Suppressor macrophage treated with lipopolysaccharide for 4 hours (primary cell): ENCODE measurements at places on chromosomes 16 and 17.
A peak's percentile ranks its signal among the peaks of the same experiment; 100 is the strongest.

DNA sequence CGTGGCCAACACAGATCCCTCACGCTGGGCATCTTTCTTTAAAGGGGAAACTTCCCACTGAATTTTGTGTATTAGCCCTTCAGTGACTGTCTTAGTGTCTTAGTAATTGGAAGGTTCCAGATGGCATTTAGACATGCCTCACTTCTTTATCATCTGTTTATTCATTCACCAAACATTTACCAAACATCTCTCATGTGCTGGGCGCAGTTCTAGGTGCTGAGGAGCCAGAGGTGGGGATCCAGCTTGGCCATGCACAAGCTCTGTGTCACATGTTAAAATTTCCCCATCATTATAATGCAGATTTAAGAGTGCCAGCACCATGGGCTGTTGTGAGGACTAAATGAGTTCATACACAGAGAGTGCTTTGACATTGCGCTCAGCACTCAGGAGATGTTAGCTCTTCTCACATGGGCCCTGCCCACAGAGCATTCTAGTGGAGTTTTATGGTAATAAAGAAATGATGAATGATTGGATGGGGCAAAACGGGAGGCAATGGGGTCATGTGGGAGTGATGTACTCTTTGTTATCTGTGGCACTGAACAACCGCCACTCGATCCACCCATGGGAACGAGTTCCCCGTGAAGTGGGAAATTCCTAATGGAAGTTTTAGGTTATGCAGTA is 119.7 kb downstream of the SNX29 start:
- DNase-seq: no peak

DNA sequence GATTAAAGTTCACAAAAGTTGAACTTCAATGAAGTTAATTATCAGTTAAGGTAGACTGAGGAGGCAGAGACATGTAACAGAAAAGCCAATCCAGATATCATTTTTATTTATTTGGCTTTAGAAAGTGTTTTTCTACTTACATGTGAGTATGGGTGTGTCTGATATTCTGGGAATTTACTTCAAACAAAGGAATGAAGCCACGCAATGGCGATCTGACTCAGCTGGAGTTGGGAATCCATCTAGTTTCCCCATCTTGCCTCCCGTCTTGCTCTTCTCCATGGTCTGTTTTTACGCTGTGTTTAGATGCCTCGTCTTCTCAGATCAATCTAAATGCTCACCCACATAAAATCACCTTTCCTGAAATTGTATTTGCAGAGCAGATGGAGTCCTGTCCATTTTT is 1.7 kb upstream of the KCNJ16 start:
- DNase-seq: no peak

GRCh38 chr17:28097901-28098300 is 55.4 kb downstream of the NLK start:
- DNase-seq: no peak

GRCh38 chr17:74150428-74151025 is 53.0 kb upstream of the RPL38 start:
- no peak for DNase-seq

DNA sequence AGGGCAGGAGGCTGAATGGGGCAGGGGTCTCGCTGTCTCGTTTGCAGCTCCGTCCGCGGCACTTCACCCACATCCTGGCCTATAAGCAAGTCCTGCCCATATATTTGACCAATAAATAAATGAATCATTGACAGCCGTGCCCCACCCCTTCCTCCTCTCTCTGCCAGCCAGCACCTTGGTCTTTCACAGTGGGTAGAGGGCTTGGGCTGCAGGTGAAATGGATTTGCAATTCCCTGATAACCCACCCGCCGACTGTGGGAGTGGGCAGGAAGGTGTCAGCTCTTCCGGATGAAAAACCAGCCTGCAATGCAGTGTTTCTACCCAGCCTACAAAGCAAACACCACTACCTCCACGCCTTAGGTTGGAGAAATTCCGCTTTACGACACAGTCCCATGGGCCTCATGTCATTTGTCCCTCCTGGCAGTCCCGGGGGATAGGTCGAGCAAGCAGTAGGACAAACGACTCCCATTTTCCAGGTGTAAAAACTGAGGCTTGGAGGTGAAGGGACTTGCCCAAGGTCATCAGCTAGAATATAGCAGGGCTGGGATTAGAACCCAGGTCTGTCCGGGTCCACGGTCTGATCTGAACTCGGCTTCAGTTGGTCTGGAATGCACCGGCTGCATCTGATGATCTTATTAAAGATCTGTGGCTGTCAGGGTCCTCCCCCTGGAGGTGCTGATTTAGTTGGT is 79.0 kb downstream of the ABCC1 start:
- no peak for DNase-seq

- DNase-seq: no peak
These were observed 312.8 kb downstream of the FOXL1 start for GRCh38 chr16:86891121-86891520.

GRCh38 chr17:40493697-40494096 is 7.7 kb downstream of the TNS4 start:
- no peak for DNase-seq

DNA sequence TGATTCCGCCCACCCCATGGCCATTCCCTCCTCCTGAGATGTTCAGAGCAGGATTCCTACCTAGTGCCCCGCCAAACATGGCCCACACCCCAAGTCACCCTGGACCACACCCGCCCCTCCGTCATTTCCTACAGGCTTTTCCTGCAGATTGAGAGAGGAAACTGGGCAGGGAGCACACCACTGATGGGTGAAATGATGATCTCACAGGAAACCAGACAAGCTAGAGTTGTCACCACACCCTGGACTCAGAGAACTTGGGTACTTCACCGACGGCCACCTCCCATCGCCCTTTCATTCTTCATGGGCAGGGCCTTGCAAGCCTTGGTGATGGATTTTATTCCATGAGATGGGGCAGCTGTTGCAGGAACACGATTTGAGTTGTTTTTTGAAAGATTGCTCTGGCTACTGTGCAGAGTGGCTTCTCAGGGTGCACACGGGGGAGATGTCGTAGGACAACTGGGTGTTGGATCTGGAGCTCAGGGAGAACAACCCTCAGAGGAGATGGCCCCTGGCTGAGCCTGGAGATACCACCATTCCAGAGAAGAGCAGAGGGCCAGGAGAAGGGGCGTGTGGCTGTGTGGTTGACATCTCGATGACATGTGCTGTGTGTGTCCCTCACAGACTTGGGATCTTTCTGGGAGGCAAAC is 7.4 kb upstream of the B9D1 start:
- peak; percentile 69 for DNase-seq

DNA sequence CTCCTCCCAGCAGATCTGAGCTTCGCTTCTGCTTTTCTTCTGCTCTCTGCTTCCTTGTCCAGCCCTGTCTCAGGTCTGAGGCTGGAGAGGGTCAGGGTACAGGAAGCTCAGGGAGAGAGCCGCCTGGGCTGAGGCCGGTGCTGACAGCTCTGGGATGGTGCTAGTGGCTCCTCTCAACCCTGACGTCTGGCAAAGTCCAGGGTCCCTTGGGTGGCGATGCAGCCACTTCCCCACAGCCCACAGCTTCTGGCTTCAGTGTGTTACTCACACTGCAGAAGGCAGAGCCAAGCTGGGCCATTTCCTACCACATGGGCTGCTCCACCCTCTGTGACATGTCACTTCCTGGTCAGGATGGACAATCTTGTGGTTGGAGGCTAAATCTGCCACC is at the start of gene CD300C:
Gene CD300C (minus strand): TSS at position 273 of the 388 bp plus-strand sequence. CDS start 333 bp downstream, outside the sequence.
- DNase-seq: peak; percentile 91

GRCh38 chr17:50687200-50688066 is 20.3 kb downstream of the ANKRD40 start:
- DNase-seq: no peak

DNA sequence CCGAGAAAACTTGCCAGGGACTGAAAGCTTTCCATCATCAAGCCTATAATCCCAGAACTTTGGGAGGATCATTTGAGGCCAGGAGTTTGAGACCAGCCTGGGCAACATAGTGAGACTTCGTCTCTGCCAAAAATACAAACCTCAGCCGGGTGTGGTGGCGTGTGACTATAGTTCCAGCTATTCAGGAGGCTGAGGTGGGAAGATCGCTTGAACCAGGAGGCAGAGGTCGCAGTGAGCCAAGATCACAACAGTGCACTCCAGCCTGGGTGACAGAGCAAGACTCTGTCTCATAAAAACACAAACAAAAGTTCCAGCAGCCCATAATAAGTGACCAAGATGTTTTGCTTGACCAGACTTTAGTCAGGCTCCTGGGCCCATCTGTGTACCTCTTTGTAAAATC is 1.9 kb downstream of the MEAK7 start:
- DNase-seq: no peak

DNA sequence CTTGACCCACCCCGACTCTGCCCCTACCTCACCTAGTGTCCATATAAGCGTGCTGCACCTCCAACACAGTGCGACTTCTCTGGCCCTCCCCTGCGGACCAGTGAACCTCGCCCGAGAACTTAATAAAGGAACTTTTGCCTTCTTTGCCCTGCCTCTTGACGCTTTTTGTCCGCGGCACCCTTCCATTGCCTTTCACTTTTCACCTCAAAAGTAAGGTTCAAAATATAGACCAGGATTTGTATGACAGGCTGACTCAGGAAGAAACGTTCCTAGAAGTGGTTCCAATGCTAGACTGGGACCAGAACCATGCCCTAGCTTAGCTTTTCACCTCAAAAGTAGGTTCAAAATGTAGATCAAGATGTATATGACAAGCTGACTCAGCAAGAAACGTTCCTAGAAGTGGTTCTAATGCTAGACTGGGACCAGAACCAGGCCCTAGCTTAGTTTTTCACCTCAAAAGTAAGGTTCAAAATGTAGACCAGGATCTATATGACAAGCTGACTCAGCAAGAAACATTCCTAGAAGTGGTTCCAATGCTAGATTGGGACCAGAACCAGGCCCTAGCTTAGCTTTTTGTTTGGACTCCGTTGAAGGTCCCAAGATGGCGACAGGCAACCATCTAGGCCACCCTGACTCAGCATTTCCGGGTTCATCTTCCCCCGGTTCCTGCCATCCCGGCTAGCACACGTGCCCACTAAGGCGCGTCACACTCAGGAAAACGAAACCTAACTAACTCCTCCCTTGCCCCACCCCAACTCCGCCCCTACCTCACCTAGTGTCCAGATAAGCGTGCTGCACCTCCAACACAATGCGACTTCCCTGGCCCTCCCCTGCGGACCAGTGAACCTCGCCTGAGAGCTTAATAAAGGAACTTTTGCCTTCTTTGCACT is 51.0 kb upstream of the TMEM97 start:
- no peak for DNase-seq

GRCh38 chr17:79648181-79648831 is 37.5 kb upstream of the RBFOX3 start:
- DNase-seq: no peak
